ENCODE measurements at places on chromosomes 2 and 18.

DNA sequence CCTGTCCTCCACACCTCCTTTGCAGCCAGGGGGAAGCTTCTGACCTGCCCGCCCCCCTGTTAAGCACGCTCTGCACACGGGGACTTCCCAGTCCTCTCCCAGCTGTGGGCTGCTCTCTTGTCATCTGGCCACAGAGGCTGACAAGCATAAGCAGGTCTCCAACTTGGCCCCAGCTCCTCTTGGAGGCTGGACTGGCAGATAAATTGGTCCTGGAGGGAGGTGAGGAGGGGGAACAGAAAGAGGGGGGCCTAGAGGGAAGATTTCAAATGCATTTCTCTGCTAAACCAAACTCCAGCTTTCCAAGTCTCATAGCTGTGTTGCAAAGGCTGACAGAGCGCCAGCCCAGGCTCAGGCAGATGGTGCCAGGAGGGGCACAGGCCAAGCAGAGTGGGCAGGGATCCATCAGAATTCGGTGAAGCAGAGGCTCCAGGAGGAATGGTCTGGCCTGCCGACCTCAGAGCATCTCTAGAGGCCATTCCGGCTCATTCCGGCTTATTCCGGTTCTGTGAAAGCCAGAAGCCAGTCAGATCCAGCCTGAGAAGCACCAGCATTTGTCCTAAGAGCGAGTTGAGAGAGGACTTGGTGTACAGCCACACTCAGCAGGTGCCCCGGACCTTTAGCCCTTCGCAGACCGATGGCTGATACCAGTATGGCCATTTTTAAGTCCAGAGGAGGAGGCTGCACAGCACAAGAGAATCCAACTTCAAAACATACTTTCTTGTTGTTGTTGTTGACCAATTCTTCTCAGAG, 508.9 kb upstream of the MYT1L start:
- peak; percentile 83 for DNase-seq

DNA sequence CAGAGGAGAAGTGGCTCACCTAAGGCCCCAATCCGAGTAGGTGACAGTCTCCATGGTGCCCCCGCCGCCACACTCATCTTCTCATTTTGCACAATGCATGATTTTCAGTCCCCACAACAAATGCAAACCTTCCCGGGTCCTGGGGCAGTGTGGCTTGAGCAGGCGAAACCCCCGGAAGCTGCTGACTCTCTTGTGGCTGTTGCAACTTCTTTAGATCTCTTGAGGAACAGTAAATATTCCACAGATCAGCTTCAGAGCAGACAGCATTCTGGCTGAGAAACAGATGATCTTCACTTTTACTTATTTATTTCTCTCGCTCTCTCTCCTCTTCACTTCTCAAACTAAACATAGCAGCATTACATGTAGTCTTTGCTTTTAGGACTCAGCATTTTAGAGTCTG, 51.9 kb downstream of the ASAP2 start:
- no peak for DNase-seq

GRCh38 chr2:206257350-206257749, 17.1 kb upstream of the ZDBF2 start:
- DNase-seq, result no peak

DNA sequence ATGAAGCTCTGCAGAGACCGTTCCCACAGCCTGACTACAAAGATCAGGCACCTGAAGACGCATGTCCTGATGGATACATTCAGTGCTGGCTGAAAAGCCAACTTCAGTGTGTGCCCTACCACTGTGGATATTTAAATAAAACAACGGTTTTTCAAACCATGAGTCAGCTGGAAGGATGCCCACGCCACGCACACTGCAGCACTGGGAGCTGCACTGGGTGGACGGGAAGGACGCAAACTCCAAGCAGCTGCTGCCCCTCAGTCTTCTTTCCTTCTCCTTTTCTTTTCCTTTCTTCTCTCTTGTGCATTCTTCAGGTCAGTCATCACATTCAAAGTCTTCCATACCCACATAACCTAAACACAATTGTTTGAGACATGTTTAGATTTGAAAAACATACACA, 7.9 kb downstream of the TMEM18 start:
- DNase-seq, result no peak

GRCh38 chr2:237529452-237530402, 36.6 kb upstream of the PRLH start:
- DNase-seq, result no peak

DNA sequence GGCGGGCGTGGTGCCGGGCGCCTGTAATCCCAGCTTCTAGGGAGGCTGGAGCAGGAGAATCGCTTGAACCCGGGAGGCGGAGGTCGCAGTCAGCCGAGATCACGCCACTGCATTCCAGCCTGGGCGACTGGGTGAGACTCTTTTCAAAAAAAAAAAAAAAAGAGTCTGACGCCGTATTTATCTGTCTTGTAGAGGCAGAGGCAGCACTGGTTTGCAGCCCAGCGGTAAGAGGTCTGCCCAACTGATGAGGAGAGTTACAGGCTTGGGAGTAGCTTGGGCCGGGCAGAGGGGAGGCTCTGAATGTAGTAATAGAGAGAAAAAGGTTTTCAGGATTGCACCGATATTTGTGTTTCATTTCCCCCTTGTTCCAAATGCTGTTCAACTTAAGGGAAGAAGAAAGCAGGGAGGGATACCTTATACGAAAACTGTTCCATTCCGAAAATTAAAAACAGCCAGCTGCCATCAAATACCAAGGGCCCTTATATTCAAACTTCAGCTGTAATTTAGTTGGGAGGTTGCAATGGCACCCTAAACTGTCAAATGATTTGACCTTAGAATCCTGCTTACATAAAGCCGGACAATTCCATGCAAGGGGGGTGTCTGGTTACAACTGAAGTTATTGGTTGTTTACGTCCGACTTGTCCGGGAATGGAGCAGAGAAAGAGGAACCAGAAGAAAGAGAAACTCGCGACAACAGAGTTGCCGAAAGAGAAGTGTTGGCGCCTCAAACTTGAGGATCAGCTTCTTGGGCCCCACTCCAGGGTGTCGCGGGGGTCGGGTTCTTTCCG, 9.2 kb upstream of the SP9 start:
- DNase-seq, result no peak

- DNase-seq, result peak; percentile 56
These were observed 273.3 kb downstream of the TNS1 start for GRCh38 chr2:217729421-217730053.

GRCh38 chr2:74746480-74746879, 87.4 kb upstream of the HK2 start:
- DNase-seq, result no peak

GRCh38 chr2:230319211-230319862, 7.7 kb upstream of the SP140L start:
- DNase-seq, result no peak

All from NCI-H446 treated with DMSO at 0.1 percent for 48 hours (cell line).